Tongue (tissue), 3 donors: ENCODE measurements at places on chromosomes 1 and 21.

DNA sequence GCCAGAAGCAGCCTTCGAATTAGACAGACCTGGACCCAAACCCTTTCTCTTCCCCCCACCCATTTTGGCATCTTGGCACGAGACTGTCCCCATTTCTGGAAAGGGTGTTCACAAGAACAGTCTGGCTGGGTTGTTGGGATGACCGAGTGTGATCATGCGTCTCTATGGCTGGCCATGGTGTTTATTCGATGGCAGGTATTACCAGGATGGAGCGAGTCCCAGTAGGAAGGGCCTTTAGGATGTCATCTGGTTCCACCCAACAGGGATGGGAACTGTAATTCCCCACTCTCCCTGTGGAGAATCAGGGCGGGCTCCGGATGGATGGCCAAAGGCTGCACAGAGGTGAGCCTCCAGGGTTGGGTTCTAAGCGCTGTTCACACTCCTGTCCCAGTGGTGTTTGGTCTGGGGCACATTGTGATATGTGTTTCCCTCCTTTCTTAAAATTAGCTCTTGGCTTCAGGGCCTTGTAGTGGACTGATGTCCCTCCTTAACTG is 33.4 kb upstream of the ATP5PO start:
- DNase-seq = no peak

DNA sequence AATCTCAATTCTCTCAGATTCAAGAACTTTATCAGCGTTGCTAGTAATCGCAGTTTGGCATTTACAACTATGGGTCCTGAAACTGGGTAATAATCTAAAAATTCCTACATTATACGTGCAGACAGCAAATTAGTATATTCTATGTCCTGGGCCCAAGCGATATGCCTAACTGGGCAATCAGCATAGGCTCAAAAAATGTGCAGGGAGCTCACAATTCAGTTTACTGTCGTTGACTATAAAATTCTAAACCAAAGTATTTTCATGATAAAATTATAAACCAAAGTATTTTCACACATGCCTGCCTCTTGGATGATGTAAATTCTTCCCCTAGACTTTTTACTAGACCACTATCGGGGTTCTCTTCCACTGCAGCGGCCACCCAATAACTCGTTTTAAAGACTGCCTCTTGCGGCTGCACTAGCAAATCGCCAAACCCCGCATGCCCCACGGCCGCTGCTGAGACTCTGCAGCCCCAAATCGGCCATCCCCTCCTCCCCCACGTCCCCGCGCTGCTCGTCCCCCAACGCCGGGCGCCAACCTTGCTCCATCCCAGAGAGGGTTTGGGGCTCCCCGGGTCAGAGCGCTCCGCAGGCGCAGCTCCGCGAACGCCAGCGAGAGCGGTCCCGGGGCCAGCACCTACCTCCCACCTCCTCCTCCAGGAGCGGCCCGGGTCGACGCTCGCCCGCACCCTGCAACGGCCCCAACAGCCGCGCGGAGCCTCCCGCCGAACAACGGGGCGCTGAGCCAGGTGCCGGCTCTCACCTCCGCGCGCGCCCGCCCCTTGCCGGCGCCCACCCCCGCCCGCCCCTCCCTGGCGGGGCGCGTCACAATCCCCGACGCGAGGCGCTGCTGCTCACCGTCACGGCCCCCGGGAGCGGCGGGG is 506 bp downstream of the SSX2IP start:
- DNase-seq = peak; percentile 79

GRCh38 chr1:110207831-110208230 is 2.3 kb upstream of the KCNC4 start:
- peak; percentile 85 for DNase-seq

DNA sequence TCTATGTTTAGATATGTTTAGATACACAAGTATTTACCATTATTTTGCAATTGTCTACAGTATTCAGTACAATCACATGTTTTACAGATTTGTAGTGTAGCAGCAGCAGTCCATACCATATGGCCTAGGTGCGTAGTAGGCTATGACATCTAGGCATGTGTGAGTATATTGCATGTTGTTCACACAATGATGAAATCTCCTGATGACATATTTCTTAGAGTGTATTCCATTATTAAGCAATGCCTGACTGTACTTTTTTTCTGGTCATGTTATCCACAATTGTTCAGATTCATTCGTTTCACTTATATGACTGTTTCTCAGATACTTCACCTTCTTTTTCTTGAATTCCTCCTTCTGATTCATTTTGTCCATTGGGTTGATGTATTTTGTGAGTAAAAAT is 9.9 kb upstream of the BACE2 start:
- DNase-seq = no peak

DNA sequence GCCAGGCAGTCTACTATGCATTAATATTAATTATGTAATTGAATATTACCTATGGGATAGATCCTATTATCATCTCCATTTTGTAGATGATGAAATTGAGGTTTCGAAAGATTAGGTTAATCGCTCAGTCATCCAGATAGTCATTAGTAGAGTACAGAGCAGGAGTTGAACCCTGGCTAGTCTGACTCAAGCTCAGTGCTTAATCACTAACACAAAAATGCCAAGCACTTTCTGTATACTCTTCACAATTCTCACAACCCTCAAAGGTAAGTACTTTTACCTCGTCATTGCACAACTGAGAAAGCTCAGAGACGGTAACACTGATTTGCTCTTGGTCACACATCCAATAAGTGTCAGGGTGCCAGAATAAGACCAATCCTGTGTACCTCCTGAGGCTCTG is 280.2 kb upstream of the PLXNA2 start:
- no peak for DNase-seq

DNA sequence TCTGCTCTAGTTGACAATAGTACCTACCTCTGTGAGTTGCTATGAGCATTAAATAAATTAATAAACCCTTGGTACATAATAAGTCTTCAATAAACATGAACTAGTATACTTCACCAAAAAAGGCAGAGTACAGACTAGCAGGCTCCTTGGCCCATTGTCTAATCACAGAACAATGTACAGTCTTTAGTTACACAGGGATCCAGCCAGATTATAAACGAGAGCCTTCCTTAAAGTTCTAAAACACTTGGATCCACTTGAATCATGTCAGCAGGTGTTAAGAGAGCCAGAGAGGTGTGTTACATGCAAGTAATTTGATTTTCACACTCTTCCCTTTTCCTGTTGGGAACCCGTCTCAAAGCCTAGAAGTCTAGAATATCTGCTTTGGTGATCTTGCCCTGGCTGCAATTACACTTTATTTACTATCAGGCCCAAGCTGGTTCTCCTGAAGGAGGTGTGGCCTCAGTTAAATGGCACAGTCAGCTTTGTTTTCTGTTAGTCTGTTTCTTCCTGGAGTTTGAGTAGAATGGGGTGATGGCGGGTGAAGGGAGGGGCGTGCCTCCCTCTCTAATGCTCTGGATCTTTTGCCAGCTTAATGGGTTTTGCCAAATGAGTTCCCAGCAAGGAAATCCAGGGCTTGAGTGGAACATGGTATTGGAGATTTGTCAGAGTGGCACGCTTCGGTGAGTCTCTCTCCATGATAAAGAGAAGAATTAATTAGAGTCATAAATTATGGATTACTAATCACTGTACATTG is 570.9 kb upstream of the CAMK1G start:
- DNase-seq = no peak

DNA sequence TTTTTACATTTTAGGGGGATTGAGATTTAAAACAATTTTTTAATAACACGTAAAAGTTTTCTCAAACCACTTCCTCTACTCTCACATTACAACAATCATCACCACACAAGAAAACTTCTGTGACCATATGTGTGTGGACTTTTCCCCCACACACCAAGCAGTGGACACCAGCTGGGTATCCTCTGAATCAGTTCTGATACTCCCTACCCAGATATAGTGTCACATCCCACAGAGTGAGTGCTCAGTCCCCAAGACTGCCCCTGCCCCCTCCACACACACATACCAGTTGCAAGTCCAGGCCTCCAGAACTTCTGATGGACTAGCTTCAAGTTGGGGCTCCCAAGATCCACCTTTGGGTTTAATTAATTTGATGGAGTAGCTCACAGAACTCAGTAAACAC is 53.3 kb upstream of the QSOX1 start:
- no peak for DNase-seq

- no peak for DNase-seq
These were observed 196.2 kb downstream of the NPHP4 start for GRCh38 chr1:5796028-5796427.

DNA sequence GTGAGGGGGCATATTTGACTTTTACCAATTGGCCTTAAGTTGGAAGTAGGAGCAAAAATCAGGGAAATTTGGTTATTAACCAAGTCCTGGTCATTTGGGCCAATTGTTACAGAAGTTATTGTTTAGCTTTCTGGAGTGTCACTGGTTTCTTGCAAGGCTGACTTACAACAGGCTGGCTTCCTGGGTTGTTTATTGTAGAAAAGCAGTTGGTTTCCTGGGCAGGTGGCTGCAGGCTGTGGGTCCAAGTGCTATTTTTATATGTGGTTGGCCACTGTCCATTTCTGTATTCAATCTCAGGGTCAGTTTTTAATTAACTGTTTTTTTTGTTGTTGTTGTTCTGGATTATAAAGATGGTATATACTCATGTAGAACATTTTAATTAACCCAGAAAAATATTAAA is 174.1 kb downstream of the KCNJ6 start:
- no peak for DNase-seq

GRCh38 chr1:158121604-158122254 is 59.0 kb upstream of the CD1D start:
- peak; percentile 69 for DNase-seq

- DNase-seq = no peak
These were observed 300.3 kb upstream of the B3GALT2 start for GRCh38 chr1:193486671-193487229.

DNA sequence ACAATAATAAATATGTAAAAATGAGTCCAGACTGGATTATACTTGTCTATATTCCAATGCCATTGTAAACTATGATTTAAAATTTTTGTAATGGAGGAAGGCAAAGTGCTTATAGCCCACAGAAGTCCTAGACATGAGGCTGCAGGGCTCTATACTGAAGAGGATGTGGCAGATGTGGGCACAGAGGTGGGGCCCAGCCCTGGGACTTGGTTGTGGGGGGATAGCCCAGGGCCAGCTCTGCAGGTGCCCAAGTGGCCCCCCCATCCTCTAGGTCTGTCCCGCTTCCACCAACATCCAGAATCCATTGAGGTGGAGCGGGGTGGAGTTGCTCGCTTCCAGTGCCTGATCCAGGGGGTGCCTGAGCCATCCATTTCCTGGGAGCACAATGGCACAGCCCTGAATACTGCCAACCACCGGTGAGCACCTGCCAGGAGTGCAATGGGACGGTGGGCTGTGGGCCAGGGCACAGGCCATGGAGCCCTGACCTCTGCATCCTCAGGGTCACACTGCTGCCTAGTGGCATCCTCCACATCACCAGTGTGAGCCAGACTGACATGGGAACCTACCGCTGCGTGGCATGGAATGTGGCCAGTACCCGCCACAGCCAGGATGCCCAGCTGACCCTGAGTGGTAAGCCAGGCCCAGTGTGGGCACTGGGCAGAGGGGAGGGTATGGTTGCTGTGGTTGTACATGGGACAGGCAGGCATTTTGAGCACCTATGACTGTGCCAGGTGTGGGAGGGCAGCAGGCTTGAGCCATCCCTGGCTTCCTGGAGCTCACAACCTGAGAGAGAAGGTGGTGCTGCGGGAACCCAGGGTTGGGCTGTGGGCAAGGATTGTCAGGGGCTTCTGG is 21.0 kb downstream of the SLC27A3 start:
- no peak for DNase-seq

GRCh38 chr21:35325953-35326352 is 276.9 kb upstream of the RUNX1 start:
- DNase-seq = no peak

DNA sequence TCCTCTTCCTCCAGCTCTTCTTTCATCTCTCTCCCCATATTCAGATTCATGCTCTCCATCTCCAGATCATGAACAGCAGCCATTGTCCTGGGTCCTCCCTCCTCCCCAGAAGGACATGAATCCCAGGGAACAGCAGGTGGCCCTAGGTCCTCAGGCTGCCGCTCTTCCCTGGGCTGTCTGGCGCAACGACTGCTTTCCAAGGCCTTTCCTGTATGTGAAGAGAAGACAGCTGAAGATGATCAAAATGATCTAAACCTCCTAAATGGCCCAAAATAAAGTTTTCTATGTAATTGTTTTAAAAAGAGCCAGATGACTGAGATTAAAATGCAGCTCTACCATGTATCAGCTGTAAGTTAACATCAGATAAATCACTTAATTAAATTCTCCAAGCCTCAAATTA is 22.5 kb downstream of the RHBDL2 start:
- DNase-seq = peak; percentile 24

- no peak for DNase-seq
These were observed 3.7 kb downstream of the DMRTB1 start for GRCh38 chr1:53462769-53463501.

GRCh38 chr1:215583185-215583749 is 16.2 kb downstream of the KCTD3 start:
- DNase-seq = no peak

- no peak for DNase-seq
These were observed 39.2 kb downstream of the CNN3 start for GRCh38 chr1:94887603-94888171.

DNA sequence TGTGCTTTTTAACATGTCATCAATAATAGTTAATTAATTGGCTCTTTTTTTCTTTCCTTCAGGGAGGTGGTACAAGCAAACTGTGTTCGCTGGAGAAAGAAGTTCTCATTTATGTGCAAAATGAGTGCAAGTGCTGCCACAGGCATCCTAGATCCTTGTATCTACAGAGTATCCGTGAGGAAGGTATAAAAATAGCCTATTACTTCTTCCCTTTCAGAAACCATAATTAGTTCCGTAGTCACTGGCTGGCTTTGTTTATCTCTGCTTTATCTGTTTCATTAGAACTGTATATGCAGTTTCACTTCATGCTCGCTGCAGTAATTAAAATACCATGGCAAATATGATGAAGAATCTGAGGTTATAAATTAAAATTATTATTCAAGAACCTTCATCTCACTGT is 40.6 kb downstream of the EEIG2 start:
- no peak for DNase-seq

DNA sequence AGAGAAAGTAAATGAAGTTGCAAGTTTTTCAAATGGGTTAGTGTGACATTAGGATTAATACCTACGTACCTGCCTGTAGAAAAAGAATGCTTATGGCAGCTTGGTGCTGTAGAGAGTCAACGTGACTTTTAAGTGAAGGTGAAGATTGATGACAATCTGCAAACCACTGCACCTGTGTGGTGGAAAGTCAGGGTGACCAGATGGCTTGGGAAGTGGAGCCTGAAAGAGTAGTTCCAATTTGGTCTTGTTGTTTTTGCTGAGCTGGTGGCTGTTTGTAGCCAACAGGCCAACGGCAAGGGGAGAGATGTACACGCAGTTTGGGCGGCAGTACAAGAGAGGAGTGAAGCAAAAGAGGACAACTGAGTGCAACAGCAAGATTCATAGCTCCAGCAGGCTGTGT is 78.1 kb upstream of the JAK1 start:
- DNase-seq = no peak

GRCh38 chr1:83864991-83865390 is 133.9 kb downstream of the TTLL7 start:
- no peak for DNase-seq

DNA sequence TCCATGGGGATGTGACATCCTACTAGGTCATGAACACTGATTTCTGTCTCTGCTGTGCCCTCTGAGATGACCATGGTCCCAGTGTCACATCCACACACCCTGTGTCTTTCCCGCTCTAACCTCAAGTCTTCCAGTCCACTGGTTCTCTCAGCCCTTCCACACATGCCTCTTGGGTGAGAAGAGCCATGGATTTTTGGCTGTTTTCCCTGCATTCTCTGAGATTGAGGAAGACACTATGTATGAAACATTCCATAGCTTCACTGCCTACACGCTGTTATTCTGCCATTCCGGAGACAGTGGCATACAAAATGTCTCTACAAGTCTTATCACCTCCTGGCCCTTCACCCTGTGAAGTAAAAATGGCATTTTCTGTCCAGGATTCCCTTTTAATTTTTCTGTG is 247.3 kb downstream of the BACH1 start:
- no peak for DNase-seq

GRCh38 chr1:183472488-183473216 is at the start of gene SMG7:
TSS of gene SMG7 (plus strand) at chr1:183472499. CDS start at chr1:183472621, 122 bp downstream.
- no peak for DNase-seq
